ENCODE measurements at places on chromosomes 16 and 17. TPM values are rescaled to one million over a fixed set of nuclear protein-coding genes. Genes with fewer than 3 reads are reported as not detected.

GRCh38 chr16:2384426-2384825 is 43.9 kb upstream of the ABCA3 start:
- DNase-seq, result no peak

DNA sequence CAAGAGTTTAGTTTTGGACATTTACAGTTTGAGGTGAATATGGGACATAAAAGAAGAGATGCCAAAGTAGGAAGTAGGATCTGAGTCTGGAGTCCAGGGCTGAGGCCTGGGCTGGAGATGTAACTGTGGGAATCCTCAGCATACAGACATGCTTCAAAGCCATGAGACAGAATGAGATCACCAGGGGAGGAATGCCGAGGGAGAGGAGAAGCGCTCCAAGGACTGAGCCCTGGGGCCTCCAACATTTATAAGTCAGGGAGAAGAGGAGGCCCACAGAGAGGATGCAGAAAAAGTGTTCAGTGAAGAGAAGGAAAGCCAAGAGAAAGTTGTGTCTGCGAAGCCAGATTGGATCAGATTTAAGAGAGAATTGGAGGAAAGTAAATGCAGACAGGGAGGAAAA is 277.5 kb upstream of the MYOCD start:
- DNase-seq, result no peak

GRCh38 chr17:31320791-31321190 is 631 bp downstream of the EVI2A start:
- DNase-seq, result no peak

GRCh38 chr16:57023541-57024249 is 34.3 kb downstream of the NLRC5 start:
- no peak for DNase-seq

DNA sequence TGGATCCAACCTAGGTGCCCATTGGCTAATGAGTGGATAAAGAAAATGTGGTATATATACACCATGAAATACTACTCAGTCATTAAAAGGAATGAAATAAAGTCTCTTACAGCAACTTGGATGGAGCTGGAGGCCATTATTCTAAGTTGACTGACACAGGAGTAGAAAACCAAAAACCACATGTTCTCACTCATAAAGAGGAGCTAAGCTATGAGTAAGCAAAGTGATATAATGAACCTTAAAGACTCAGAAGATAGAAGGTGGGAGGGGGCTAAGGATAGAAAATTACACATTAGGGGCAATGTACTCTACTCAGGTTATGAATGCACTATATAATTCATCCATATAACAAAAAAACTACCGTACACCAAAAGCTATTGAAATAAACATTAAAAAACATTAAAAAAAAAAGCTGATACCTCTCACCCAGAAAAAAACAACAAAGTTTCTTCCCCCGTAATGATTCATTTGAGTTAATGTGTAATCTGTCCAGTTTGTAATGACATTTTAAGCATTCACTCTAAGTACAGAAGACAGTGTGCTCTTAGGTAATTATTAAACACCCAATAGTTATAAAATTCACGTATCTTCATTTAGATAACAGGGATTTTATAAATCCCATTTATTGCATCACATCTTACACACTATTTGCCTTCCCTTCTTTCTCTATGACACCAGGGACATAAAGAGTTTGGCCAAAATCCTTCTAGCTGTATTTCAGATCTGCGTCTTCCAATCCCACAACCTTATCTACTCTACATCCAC is 941.5 kb downstream of the CDH11 start:
- DNase-seq, result no peak

- DNase-seq, result no peak
These were observed 425.3 kb downstream of the CA10 start for GRCh38 chr17:51733166-51733565.

GRCh38 chr17:64384253-64385186 is 6.1 kb downstream of the PECAM1 start:
- DNase-seq, result no peak

GRCh38 chr17:39147221-39148185 is 3.9 kb downstream of the PLXDC1 start:
- DNase-seq, result no peak

- no peak for DNase-seq
These were observed 109.0 kb downstream of the SYCE1L start for GRCh38 chr16:77308163-77308561.

GRCh38 chr17:77429969-77430752 is 289.4 kb downstream of the SEC14L1 start:
- peak; percentile 54 for DNase-seq

DNA sequence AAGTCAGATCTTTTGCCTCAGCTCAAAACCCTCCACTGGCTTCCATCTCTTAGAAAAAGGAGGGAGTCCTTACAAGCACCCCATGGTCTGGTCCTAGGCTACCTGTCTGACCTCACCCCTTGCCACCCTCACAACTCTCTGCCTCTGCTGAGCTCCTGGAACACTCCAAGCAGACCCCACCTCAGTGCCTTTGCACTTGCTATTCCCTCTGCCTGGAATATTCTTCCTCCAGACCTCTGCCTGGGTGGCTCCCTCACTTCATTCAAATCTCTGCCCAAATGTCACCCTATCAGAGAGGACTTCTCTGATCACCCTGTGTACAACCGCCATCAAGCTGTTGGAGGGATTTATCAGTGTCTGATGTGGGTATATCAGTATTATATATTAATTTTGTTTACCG is 37.4 kb downstream of the PMFBP1 start:
- no peak for DNase-seq

The WDR81 gene
- 30.0 TPM for total RNA-seq

DNA sequence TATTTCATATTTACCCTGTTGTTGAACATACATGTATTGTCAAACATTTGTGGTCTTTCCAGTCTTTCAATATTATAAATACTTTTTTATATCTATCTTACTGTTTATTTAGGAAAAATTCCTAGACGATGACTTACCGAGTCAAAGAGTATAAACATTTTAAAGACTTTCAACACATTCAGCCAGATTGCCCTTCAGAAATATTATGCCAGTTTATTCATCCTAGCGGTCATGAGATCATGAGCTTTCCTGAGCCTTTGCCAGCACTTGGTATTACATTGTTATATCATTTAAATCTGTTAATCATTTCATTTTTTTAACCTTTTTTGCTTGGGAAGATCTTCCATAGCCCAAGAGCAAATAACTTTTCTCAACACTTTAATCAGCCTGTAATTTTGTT is 197.4 kb downstream of the SPECC1 start:
- no peak for DNase-seq

DNA sequence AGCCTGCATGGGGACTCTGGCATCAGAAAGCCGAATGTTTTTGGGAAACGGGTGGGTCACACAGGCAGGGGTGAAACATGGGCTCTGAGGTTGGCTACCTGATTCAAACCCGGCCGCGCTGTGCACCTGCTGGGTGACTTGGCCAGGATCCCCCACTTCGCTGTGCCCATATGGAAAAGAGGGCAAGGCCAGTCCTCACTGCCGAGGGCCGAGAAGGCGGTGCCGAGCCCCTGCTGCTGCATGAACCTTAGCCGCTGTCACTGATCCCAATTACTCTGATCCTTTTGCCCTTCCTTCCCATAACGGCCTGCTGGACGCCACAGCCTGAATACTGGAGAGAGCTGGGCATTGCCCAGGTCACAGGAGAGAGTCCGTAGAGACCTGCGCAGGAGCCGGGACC is 17.7 kb downstream of the KDM8 start:
- no peak for DNase-seq

- DNase-seq, result no peak
These were observed 18.4 kb upstream of the CAPN15 start for GRCh38 chr16:508884-509736.

GRCh38 chr16:89410794-89411309 is 79.5 kb downstream of the ANKRD11 start:
- DNase-seq, result no peak

DNA sequence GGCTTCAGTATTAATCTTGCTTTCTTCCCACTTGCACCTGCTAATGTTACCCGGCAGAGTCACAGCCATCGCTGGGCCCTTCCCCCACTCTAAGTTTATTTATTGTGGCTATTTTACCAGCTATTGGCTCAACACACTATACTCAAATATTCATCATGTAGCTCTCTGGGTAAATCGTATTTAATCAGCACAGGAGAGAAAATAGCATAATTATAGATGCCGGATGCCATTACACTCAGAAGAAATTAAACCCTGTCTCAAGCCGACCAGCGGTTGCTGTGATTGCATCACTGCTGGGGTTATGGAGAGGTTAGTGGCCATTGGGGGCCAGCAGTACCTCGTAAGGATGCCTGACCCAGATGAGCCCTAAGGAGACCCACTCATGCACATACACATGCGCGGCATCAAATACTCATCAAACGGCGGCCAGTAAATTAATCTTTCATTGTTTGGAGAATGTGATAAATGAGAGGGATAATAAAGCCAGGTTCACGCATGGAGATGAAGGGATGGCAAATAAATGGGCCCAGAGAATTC is 269.5 kb upstream of the ZFHX3 start:
- no peak for DNase-seq

DNA sequence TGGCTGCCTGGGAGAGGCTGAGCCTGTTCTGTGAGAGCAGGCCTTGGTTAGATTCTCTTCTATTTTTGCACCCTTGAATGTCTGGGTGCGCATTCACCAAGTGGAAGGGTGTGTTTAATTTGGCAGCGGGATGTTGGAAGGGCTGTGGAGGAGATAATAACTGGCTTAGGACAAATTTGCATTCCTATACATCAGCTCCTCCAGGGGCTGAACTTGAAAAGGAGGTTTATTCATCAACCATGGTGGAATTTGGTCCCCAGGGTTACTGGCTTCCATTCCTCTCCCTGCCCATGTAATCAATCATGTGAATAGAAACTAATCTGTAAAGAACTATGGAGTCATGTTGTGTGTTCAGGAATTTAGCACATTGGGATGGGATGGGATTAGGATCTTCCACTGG is 100.2 kb upstream of the FOXF1 start:
- DNase-seq, result no peak

The CD300A gene
- total RNA-seq, result not detected

DNA sequence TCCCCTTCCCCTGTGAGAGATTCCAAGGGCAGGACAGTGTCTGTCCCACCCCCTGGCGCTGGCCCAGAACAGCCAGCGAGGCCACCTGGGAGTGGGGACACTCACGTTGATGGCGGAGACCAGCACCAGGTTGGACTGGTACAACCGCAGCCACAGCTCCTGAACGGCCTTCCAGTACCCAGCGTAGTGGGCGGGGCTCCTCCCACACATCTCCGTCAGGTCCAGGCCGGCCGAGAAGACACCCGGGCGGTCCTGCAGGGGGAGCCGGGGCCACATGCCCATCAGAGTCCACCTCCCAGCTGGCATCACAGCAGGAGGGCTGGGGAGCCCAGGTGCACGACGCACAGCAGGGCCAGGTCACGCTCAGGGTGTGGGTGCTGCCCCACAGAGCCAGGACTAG is 7.1 kb downstream of the ECI1 start:
- no peak for DNase-seq

The SRCIN1 gene
- total RNA-seq, result not detected

GRCh38 chr17:50818921-50819657 is 16.3 kb upstream of the WFIKKN2 start:
- no peak for DNase-seq

DNA sequence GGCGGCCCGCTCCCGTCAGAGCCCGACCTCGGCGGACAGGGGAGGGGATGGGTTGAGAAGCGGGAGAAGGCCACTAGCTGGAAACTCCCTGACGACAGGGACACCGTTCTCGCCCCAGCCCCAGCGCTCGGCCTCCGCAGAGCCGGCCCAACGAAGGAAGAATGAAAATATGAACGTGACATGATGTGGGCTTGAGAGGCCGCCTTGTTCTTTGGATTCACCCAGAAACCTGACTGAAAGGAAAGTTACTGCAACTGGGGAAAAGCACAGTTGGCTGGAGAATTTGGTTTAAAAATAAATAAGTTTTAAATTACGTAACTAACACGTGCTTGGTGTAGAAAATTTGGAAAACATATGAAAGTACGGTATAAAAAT is 21.1 kb downstream of the NPTX1 start:
- no peak for DNase-seq

GRCh38 chr17:80270104-80270503 is 9.5 kb downstream of the RNF213 start:
- no peak for DNase-seq

The CHST5 gene
- total RNA-seq, result not detected

The TMEM220 gene
- 9.4 TPM for total RNA-seq

The EPOP gene
- total RNA-seq, result 2.8 TPM

DNA sequence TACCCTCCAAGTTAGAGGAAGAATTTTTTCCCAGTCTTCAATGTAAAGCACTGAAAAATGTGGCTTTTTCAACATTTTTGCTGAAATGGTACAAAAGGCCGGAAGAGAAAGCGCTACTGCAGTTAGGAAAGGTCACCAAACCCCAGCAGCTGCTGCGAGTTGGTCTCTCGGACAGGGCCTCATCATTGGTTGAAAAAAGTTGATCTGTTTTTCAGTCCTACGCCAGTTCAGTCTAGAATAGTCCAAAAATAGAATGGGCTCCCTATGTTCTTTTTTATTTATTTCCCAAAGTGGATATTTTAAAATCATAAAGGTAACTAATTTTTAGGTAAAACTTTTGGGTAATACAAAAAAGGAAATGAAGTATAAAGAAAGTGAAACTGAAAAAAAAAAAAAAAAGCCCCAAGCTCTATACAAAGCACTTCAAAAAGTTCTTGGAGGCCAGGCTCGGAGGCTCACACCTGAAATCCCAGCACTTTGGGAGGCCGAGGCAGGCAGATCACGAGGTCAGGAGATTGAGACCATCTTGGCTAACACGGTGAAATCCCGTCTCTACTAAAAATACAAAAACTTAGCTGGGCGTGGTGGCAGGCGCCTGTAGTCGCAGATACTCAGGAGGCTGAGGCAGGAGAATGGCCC is 17.4 kb downstream of the ADAP2 start:
- DNase-seq, result no peak

- no peak for DNase-seq
These were observed 22.0 kb downstream of the PRCD start for GRCh38 chr17:76561799-76562268.

- DNase-seq, result no peak
These were observed 87.5 kb upstream of the WSB1 start for GRCh38 chr17:27206447-27206846.

GRCh38 chr16:71185347-71185746 is 45.2 kb downstream of the HYDIN start:
- DNase-seq, result no peak

GRCh38 chr16:80984124-80984892 is 22.4 kb downstream of the CMC2 start:
- DNase-seq, result no peak

DNA sequence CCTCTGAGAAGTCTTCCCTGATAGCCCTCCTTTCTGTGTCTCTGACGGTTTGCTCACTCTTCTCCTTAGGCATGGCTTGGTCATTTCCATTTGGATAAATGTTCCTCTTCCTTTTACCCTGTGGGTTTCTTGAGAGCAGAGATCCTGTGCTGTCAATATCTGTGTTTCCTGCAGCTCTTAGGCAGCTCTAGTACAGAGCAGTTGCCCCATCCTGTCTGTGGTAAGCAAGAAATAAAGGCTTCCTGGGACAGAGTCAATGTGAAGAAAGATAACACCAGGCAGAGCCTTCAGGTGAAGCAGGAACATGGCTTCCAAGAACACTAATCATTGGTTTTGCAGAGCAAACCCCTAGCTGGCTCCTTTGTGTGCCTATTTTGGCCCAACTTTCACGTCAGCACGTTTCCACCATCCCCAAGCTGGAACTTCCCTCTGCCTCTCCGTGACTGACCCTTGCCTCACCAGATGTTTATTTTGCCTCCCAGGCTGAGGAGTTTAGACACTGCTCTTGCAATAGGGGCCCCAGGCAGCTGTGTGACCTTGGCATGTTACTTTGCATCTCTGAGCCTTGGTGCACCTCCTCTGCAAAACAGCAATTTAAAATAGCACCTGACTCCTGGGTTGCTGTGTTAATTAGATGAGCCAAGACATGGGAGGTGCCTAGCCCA is 49.6 kb upstream of the SIAH1 start:
- no peak for DNase-seq

All from glomerular endothelial cell (primary cell).